WTC11 (cell line): ENCODE measurements at places on chromosomes 12 and 14.

- no peak for DNase-seq
Measured at GRCh38 chr12:92537290-92537960, 165.4 kb upstream of the PLEKHG7 start.

- no peak for DNase-seq
Measured at GRCh38 chr12:6288235-6288634, 22.2 kb upstream of the PLEKHG6 start.

DNA sequence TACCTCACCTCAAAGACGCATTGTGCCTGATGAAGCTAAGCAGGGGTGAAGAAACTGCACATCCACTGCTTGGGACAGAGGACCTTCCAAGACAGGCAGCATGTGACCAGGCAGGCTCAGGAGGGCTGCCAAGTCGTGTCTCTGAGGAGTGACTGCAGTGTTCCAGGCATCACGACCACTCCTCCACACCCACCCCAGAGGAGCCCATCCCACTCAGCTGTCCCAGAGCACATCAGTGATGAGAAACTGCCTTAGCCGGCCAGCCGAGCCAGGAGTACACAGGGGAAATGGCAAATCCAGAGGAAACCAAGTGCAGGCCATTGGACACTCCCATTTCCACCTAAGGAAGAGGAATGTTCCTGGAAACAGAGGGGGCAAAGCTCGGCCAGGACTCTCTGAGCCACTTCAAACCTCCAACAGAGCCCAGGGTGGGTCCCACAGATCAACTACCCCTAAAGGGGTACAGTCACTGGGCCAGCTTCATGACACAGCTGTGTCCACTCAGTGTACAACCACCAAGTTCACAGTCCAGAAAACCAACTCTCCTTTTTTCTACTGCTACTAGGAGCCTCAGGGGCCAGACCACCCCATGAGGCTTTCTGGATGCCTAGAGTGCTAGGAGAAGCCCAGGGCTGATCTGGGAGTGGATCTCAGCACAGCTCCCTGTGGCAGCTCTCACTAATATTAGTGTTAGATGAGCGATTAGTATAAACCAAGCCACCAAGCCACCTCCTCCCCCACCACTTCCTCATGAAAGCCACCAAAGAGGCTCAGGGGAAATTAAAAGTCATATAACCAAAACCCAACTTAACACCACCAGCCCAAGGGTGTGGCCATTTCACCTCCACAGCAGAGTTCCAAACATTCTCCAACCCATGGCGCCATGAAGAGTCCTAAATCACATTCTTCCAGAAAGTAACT, 15.4 kb downstream of the PXN start:
- no peak for DNase-seq

DNA sequence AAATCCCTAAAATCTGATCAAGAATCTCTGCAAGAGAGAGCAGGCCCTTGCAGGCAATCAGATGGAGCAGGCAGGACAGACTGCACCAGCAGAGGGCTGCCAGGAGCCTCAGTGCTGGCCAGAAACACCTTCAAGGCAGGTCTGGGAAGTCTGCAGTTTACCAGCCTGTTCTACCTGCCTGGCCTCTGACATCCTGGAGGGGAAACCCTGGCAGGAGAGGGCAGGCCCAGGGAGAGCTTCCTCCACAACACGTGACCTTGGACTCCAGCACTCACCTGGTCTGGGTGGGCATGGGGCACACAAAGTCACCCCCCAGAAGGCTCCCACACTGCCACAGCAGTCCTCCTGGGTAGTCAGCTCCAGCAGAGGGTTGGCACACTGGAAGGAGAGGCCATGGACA, 56.0 kb downstream of the ISCA2 start:
- no peak for DNase-seq

GRCh38 chr12:9326085-9326484, 117.9 kb upstream of the PZP start:
- no peak for DNase-seq

- DNase-seq, result no peak
Measured at GRCh38 chr12:22628228-22628627, 3.3 kb downstream of the ETNK1 start.

DNA sequence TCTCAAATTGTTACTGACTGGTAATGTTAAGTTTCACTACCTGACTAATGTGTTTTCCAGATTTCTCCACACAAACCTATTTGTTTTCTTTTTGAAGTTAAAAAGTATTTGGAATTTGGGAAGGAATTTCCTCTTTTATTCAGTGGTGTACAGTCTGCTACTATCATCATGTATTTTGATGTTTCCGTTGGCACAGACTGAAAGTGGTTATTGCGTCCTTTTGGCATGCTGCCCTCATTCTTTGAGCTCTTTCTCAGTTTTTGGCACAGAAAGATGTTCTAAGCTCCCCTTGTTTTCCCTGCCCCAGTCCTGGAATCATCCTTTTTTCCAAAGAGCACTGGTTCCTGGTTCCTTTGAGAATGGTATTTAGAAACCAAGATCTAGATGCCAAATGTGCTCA, 31.4 kb upstream of the RTRAF start:
- DNase-seq, result no peak

- no peak for DNase-seq
Measured at GRCh38 chr12:101859664-101860607, 17.4 kb upstream of the DRAM1 start.
